ENCODE measurements at places on chromosomes 7 and 10.

DNA sequence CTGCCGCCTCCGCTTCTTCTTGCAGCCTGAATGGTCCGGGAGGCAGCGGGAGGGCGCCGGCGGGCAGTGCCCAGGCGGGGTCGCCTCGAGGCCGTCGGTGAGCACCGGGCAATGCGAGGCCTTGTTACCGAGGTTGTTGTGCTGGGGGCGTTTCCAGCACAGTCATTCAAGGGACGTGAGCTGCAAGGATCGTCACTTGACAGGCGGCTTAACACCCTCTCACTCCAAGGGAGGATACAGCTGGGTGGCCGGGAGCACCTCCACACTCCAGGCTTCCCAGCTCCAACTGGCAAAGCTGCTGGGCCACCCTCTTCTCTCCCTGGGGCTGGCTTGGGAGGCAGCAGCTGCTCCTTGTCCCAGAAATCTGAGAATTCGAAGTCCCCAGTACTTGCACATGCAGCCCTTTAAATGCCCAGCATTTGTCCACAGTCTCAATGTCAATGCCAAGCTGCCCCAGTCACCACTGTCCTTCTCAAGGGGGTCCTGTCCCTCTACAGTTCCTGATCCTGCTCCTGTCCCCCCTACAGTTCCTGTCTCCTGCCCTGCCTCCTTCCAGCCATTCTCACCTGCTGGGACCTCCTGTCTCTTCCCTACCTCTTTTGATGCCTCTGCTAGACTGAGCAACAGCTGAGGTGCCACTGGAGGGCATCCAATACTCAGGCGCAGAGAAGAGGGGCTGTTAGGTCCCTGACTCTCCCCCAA lies 4.4 kb upstream of the HOXA11 start:
- DNase-seq, result no peak

GRCh38 chr7:44979481-44980392 lies 922 bp upstream of the MYO1G start:
- no peak for DNase-seq

GRCh38 chr7:4880218-4880617 lies 3.3 kb downstream of the RADIL start:
- DNase-seq, result no peak

- no peak for DNase-seq
Measured at GRCh38 chr10:101221549-101221948, 7.7 kb downstream of the LBX1 start.

DNA sequence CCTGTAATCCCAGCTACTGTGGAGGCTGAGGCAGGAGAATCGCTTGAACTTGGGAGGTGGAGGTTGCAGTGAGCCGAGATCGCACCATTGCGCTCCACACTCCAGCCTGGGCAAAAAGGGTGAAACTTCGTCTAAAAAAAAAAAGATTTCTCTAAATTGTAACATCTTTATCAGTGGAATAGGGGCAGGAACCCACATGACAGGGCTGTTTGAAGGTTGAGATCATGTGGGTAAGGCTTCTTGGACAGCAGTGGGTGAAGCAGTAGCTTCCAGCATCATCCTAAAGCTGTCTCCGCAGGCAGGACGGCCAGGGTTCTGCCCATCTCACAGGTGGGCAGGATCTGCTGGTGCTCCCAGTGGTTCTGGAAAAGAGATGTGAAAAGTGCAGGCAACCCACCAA lies 37.9 kb upstream of the SEPHS1 start:
- no peak for DNase-seq

DNA sequence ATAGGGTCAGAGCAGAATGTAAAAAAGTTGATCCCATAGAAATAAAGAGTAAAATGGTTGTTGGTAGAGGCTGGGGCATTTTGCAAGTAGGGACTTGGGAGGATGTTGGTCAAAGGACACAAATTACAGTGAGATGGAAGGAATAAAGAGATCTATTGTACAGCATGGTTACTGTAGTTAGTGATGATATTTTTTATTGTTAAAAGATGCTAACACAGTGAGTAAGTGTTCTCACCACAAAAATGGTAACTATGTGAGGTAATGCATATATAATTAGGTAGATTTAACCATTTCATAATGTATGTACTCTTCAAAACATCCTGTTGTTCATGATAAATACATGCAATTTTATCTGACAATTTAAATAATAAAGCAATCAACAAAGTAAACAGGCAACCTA lies 280.7 kb upstream of the MAGI2 start:
- no peak for DNase-seq

GRCh38 chr7:73909051-73909941 lies 48.3 kb downstream of the TMEM270 start:
- DNase-seq, result no peak

GRCh38 chr7:42010751-42011150 lies 226.3 kb downstream of the GLI3 start:
- DNase-seq, result no peak

DNA sequence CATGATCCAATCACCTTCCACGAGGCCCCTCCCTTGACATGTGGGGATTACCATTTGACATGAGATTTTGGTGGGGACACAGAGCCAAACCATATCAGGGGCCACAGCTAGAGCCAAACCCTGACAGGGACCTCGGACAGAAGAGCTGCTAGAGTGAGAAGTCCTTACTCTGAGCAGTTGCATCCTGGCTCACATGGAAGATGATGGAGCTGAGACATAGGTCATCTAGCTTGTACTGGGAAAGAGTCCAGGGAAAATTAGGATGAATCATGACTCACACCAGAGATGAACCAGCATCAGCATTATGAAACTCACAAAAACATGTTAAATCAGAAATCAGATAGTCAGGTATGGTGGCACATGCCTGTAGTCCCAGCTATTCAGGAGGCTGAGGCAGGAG lies 12.8 kb upstream of the FMC1 start:
- no peak for DNase-seq

GRCh38 chr10:118986815-118987790 lies 42.4 kb upstream of the NANOS1 start:
- DNase-seq, result no peak

GRCh38 chr10:32160864-32161263 lies 104.6 kb upstream of the KIF5B start:
- DNase-seq, result no peak

GRCh38 chr10:11894381-11895107 lies 71.4 kb downstream of the PROSER2 start:
- no peak for DNase-seq

- DNase-seq, result no peak
Measured at GRCh38 chr10:126290232-126290631, 98.0 kb downstream of the ADAM12 start.

All from left renal cortex interstitium (tissue), 4 donors.